ENCODE measurements at places on chromosomes 2 and 18. TPM values are rescaled to one million over a fixed set of nuclear protein-coding genes. Genes with fewer than 3 reads are reported as not detected.

- no peak overlapping the region for H3K4me3 ChIP-seq
- H3K27me3 ChIP-seq: no peaks in the 10 kb centered on the region
- DNase-seq: no peak
Observed at GRCh38 chr2:145018502-145018901, 498.6 kb upstream of the ZEB2 start.

- no peaks in the 10 kb centered on the region for H3K4me1 ChIP-seq
- no peak overlapping the region for H3K27ac ChIP-seq
Observed at GRCh38 chr2:71894261-71894660, 253.4 kb downstream of the CYP26B1 start.

DNA sequence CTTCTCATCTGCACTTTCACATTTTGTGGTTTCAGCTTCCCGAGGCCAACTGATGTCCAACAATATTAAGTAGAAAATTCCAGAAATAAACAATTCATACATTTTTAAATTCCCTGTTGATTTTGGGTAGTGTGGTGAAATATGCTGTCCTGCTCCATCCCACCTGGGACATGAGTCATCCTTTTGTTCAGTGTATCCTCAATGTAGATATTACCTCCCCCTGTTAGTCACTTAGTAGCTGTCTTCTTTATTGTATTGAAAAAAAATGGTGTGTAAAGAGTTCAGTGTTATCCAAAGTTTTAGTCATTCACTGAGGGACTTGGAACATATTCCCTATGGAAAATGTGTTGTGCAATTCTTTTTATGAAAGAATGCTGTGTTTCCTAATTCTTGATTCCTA, 348.1 kb downstream of the SOCS6 start:
- H3K4me1 ChIP-seq: no peaks in the 10 kb centered on the region
- H3K27me3 ChIP-seq: no peaks in the 10 kb centered on the region
- no peak for DNase-seq

GRCh38 chr2:38163006-38163405, 87.1 kb upstream of the CYP1B1 start:
- H3K27ac ChIP-seq: no peak overlapping the region
- no peaks in the 10 kb centered on the region for H3K4me1 ChIP-seq
- no peak overlapping the region for H3K4me3 ChIP-seq
- DNase-seq: no peak
- peaks cover 28% of the 10 kb centered on the region for H3K27me3 ChIP-seq
- no peaks in the 10 kb centered on the region for H3K36me3 ChIP-seq

DNA sequence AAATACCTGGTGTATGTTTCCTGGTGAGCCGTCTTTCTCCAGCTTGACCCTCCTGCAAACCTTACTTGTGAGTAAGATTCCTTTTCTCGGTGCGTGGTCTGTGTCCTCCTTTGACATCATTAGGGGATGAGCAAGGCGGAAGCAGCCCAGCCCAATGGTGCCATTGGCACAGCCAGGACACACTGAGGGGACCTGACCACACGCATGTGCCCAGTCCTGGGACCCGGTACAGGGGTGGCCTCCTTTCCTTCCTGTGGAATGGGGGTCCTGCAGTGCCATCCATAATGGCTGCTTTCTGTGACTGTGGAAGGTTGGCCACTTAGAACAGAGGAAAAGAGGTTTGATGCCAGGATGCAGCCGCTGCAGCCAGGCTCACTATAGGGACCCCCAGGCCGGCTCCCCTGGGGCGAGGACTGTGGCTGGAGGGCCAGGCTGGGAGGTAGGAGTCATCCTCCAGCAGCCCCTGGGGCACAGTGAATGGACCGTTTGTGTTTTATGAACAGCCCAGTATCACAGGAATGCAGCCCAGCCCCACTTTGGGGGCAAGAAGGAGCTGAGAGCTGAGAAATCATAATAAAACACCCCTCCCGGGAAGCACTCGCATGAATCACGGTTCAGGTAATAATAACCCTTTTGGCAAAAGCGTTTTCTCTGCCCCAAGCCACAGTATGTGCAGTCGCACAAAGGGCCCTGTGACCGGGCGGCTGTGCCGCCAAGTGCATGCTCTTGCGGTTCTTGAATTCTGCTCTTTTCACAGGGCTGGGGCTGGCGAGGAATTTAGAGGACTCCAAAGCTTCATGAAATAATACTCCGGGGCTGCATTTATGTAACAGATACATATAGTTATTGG, 73.2 kb downstream of the ASB1 start:
- DNase-seq: no peak
- H3K4me3 ChIP-seq: no peak overlapping the region
- H3K27ac ChIP-seq: no peak overlapping the region
- no peaks in the 10 kb centered on the region for H3K36me3 ChIP-seq
- H3K27me3 ChIP-seq: no peaks in the 10 kb centered on the region

DNA sequence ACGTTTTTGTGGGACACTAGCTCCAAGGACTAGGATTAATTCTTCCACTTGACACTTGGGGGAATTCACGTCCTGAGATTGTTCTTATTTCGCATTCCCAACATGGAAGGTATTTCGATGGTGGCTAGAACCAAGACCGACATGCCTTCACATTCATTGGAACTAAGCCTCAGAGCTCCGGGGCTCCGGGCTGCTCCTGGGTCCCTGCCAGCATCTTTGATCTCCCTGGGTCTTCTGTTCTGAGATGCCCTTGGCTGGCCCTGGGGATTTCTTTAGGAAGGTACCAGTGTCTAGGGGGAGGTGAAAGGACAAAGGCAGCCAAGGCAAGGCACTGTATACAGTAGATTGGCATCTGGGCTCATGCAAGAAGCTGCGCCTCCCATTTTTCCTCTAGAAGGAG, 76.8 kb downstream of the DYSF start:
- no peak overlapping the region for H3K4me3 ChIP-seq
- no peaks in the 10 kb centered on the region for H3K36me3 ChIP-seq
- H3K4me1 ChIP-seq: peaks cover 1% of the 10 kb centered on the region
- H3K27me3 ChIP-seq: peaks cover 22% of the 10 kb centered on the region

GRCh38 chr18:45251236-45251635, 364.0 kb upstream of the SLC14A2 start:
- no peak overlapping the region for H3K27ac ChIP-seq
- DNase-seq: no peak
- peaks cover 9% of the 10 kb centered on the region for H3K27me3 ChIP-seq
- H3K4me3 ChIP-seq: no peak overlapping the region

- peaks cover 15% of the 10 kb centered on the region for H3K27me3 ChIP-seq
- no peak overlapping the region for H3K4me3 ChIP-seq
- H3K36me3 ChIP-seq: no peaks in the 10 kb centered on the region
- no peaks in the 10 kb centered on the region for H3K4me1 ChIP-seq
- no peak overlapping the region for H3K27ac ChIP-seq
Observed at GRCh38 chr18:58105206-58105887, 61.3 kb downstream of the NEDD4L start.

DNA sequence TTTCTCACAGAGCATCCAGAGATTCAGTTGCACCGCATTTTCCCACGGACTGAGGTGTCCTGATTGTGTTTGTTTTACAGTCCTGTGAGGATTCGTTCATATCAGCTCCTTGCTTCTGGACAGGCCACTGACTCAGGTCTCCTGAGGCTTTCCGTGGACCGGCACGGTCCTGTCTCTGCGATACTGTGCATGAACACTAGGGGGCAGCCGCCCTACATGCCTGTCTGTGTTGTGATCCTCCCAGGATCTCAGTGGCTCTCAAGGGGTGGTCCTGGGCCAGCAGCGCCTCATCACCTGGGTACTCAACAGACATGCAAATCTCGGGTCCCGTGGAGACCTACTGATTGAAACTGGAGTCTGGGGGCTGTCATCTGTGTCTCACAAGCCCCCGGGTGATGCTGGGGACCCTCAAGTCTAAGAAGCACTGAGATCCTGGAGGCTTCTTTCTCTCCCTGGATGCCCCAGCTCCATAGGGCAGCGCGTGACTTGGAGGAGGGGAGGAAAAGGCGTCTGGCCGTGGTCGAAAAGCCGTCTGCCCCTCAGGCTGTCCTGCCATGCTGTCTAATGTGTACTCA, 28.9 kb downstream of the IL1R2 start:
- H3K36me3 ChIP-seq: no peaks in the 10 kb centered on the region
- H3K4me1 ChIP-seq: peaks cover 17% of the 10 kb centered on the region
- no peak overlapping the region for H3K4me3 ChIP-seq
- H3K27ac ChIP-seq: no peak overlapping the region
- peak; percentile 83 for DNase-seq

DNA sequence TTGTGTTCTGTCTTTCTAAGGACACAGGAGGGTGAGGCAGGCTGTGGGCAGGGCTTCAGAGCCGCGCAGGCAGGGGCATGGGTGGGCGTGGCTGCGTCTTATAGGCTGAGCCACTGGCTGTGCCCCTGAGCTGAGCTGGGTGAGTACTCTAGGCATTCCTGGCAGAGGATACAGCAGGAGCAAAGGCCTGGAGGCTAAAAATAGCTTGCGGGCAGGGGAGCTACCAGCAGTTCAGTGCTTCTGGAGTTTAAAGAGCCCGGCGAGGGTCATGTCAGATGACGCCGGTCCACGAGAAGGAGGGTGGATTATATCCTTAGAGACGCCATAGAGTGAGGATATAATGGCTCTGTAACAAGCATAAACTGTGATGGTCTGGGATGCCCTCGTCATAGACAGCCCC, 31.5 kb upstream of the PDIA6 start:
- H3K36me3 ChIP-seq: peaks cover 3% of the 10 kb centered on the region
- H3K4me3 ChIP-seq: no peak overlapping the region
- no peak for DNase-seq
- H3K27ac ChIP-seq: no peak overlapping the region
- no peaks in the 10 kb centered on the region for H3K4me1 ChIP-seq

- no peak overlapping the region for H3K4me3 ChIP-seq
- H3K27ac ChIP-seq: no peak overlapping the region
- H3K27me3 ChIP-seq: no peaks in the 10 kb centered on the region
- DNase-seq: no peak
Observed at GRCh38 chr2:221042926-221043325, 529.2 kb downstream of the EPHA4 start.

- DNase-seq: no peak
- H3K36me3 ChIP-seq: peaks cover 3% of the 10 kb centered on the region
Observed at GRCh38 chr2:109029490-109030201, 40.6 kb upstream of the EDAR start.

DNA sequence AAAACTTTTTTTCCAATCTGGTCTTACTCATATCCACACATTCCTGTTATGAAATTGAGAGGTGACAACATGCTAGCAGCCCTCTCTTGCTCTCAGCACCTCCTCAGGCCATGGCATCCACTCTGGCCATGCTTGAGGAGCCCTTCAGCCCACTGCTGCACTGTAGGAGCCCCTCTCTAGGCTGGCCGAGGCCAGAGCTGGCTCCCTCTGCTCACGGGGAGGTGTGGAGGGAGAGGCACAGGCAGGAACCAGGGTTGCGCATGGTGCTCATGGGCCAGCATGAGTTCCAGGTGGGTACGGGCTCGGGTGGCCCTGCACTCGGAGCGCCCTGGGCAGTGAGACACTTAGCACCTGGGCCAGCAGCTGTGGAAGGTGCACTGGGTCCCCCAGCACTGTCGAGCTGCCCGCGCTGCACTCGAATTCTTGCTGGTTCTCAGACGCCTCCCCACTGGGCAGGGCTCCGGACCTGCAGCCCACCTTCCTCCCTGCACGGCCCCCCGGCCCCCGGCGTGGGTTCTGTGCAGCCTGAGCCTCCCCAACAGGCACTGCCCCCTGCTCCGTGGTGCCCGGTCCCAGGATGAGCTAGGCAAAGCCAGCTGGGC, 1669.6 kb upstream of the CELF4 start:
- no peaks in the 10 kb centered on the region for H3K36me3 ChIP-seq
- H3K27me3 ChIP-seq: no peaks in the 10 kb centered on the region
- no peaks in the 10 kb centered on the region for H3K4me1 ChIP-seq

GRCh38 chr2:24886691-24887304, 33.2 kb downstream of the ADCY3 start:
- H3K27ac ChIP-seq: no peak overlapping the region
- H3K36me3 ChIP-seq: peaks cover 27% of the 10 kb centered on the region
- H3K27me3 ChIP-seq: no peaks in the 10 kb centered on the region

- H3K27ac ChIP-seq: no peak overlapping the region
- no peak overlapping the region for H3K4me3 ChIP-seq
- H3K4me1 ChIP-seq: no peaks in the 10 kb centered on the region
- peaks cover 29% of the 10 kb centered on the region for H3K27me3 ChIP-seq
Observed at GRCh38 chr2:233705911-233706506, 6.7 kb upstream of the UGT1A5 start.

GRCh38 chr2:221372159-221372884, 199.8 kb downstream of the EPHA4 start:
- no peak for DNase-seq
- H3K4me1 ChIP-seq: no peaks in the 10 kb centered on the region
- no peak overlapping the region for H3K4me3 ChIP-seq

GRCh38 chr2:122357998-122358397, 602.5 kb downstream of the TSN start:
- H3K27ac ChIP-seq: no peak overlapping the region

DNA sequence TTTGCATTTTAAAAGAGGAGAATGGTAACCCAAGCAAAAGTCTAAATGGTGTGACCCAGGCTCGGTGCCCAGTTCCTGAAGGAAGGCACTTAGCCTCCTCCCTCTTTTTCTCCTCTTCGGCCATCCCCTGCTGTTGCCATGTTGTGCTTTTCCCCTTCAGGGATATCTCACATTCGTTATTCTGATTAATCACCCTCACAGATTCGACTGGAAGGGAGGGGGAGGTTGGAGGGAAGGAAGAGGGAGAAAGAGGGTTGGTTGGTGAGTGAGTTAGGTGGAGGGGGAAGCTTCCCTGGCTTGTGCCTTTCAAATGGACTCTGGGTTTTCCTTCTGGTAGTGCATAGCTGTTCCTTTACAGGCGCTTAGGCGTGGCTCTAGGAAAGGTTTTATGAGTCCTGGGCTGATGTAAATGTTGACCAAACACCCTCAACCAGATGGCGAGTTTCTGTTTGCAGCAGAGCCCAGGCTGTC, 39.0 kb upstream of the LYPD6B start:
- DNase-seq: no peak
- H3K4me1 ChIP-seq: peaks cover 6% of the 10 kb centered on the region
- H3K36me3 ChIP-seq: peaks cover 16% of the 10 kb centered on the region

GRCh38 chr2:46187112-46187618, 110.0 kb upstream of the EPAS1 start:
- peak overlapping the region; percentile 78 for H3K27ac ChIP-seq
- peak overlapping the region; percentile 56 for H3K4me3 ChIP-seq
- H3K4me1 ChIP-seq: peaks cover 16% of the 10 kb centered on the region
- peak; percentile 52 for DNase-seq
- H3K36me3 ChIP-seq: peaks cover 8% of the 10 kb centered on the region
- H3K27me3 ChIP-seq: no peaks in the 10 kb centered on the region

- no peaks in the 10 kb centered on the region for H3K4me1 ChIP-seq
Observed at GRCh38 chr2:217286833-217287232, 427.0 kb upstream of the TNP1 start.

GRCh38 chr2:136874258-136874657, 108.9 kb downstream of the THSD7B start:
- H3K27ac ChIP-seq: no peak overlapping the region
- no peaks in the 10 kb centered on the region for H3K36me3 ChIP-seq
- H3K4me3 ChIP-seq: no peak overlapping the region
- H3K4me1 ChIP-seq: no peaks in the 10 kb centered on the region
- DNase-seq: no peak

GRCh38 chr2:126627643-126628042, 28.3 kb upstream of the GYPC start:
- H3K27me3 ChIP-seq: peaks cover 22% of the 10 kb centered on the region
- no peaks in the 10 kb centered on the region for H3K4me1 ChIP-seq

C2orf78 gene
- total RNA-seq: not detected

KCNK3 gene
- total RNA-seq: not detected

FKBP7 gene
- 1.8 TPM for total RNA-seq

KLHL14 gene
- total RNA-seq: not detected

ALK gene
- total RNA-seq: not detected

SPDYA gene
- 1.2 TPM for total RNA-seq

UBXN2A gene
- total RNA-seq: 11.5 TPM

C1QL2 gene
- total RNA-seq: not detected

B3GNT2 gene
- total RNA-seq: 28.3 TPM

PAIP2B gene
- total RNA-seq: 1.8 TPM

PLA2R1 gene
- total RNA-seq: not detected
